ENCODE measurements at places on chromosomes 4 and X.

- DNase-seq = no peak
Observed at GRCh38 chr4:75655562-75655961, 17.6 kb downstream of the G3BP2 start.

DNA sequence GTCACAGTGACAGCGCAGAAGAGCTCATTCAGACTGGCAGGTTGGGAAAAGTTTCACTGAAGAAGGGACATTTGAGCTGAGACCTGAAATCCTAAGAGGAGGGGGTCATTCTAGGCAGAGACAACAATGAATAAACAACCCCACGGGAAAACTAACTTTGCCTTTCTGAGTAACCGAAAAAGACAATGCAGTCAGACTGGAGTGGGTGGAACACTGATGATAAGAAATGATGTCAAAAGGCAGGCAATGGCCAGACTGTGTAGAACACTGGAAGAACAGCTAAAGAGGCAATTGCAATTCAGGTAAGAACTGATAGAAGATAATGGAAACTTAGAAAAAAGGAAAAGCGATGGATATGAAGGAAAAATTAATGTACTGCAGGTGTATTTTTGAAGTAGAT, 73.8 kb downstream of the CHIC2 start:
- no peak for DNase-seq

DNA sequence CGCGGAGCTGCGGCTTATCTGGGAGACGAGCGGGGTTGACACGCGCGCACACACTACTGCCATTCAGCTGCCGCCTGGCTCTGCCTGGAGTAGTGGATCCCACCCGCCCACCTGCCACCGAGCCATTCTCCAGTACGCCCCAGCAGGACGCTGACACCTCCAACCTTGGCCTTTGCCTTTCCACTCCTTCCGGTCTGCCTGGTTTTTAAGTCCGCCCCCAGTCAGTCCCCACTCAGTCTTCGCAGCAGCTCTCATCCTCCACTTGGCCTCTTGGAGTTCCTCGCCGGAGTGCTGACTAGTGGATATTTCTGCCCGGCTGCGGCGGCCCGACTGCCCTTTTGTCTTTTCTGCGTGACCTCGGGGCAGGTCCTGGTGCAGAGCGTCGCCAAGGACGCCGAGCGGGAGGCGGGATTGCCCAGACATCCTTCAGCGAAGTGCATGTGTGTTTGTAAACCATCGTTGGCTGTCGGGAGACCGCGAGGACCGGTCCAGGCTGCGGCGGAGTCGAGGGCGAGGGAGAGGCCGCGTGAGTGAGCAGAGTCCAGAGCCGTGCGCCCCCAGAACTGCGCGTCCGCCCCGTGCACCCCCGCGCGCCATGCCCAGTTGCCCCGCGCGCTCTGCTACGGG, 1.1 kb downstream of the SLIT2 start:
- no peak for DNase-seq

DNA sequence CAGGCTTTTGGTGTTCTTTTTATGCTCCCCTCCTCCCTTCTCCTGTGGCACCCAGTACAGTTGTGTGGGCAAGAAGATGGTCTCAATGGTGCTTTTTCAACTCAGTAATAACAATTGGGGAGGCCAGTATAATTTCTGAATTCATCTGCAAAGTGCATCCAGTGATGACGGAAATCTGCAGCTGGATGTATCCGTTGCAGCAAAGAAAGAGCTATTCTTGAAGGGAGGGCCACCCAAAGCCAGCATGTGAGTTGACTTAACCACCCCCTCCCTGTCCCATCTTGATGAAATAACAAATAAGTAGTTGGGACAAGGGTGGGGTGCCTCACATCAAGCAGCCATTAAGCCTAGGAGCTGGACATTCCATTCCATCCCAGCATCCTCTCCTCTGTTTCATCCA, 30.7 kb downstream of the TSC22D3 start:
- no peak for DNase-seq

DNA sequence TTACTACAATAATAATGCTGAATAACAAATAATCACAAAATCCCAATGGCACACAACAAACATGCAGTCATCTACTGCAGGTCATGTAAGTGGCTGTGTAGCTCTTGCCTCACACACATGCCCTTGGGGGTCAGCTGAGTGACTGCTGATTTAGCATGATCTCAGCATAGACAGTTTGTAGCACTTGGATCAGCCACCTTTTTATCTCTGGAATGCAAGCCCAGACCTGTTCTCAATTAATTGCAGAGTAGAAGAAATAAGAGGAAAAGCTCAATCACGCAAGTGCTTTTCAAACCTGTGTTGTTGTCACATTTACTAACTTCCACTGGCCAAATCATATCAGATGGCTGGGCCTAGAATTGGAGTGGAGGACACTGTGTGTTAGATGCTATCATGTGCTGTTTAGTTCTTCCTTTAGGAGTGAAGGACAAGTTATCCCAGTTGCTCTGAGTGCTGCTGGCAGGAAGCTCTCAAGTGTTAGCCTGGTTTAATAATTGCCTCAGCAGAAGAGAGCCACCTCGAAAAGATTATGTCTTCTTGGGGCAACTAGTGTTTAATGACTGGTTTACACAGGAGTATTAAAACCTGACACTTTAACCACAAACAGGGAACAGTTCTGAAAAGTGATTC, 128.3 kb upstream of the EPHA5 start:
- no peak for DNase-seq

DNA sequence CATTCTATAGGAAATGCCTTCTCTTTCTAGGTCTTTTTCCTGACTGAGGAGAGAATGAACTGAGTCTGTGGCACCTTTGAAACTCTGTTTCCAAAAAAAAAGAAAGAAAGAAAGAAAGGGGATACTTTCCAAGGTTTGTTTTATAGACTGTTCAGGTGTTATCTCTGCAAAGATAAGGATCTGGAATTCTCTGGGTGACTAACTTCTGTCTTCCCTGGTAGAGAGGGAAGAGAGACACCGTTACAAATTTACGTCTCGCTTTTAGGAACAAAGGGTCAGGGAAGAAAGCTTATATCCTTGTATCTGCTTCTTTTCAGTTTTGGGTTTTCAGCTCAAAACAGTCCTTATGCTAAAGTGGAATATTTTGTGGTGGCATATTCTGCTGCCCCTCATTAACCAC, 314.1 kb downstream of the RAPGEF2 start:
- no peak for DNase-seq

GRCh38 chrX:71623714-71624113, 5.4 kb upstream of the CXCR3 start:
- DNase-seq = no peak

- DNase-seq = no peak
Observed at GRCh38 chrX:131752493-131753198, 208.8 kb downstream of the OR13H1 start.

DNA sequence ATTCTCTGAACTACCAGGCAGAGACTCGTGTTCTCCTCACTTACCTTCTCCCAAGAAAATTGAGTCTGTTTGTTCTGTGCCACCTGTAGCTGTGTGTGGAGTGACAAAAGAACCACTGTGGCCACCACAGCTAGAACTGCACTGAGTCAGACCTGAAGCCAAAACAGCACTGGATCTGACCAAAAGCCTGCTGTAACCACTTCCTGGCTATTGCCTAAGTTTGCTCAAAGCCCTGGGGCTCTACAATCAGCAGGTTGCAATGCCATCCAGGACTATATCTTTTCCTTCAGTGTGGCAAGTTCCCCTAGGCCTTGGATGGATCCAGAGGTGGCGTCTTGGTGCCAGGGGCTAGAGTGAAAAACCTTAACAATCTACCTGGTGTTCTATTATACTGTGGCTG, 449.1 kb downstream of the FAM133A start:
- DNase-seq = no peak

DNA sequence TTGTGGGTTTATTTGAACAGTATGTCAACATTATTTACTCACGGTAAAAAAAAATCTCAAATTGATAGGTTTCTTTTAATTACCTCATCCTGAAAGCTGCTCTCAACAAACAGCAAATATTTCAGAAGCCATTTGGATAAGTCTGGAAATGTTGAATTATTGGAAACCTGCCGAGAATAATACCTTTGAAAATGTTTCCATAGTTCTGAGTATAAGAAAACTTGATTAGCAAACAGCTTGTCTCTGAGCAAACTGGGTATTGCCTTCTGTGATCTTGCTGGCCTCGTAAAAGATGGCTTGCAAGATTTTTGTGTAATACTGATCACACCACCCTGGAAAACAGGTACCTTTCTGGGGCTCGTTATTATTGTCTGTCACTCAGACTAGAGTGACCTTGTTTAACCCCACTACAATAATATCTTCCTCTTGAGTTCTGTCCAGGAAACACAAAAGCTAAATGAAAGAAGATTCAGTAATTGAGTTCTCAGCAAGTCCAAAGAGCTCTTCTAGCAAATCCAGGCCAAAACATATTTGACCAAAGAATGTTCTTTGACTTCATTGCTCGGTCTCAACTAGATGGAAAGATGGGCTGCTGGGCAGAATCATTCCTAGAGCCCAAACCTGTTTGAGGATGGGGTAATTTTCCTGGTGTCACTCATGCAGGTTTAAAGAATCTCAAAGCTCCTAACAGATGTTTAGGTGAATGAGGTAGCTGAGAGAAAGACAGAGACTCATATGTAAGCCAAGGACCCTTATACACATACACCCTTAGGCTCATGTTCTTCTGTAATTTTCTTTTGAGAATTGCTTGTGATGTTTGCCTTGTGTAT, 255.6 kb upstream of the JADE1 start:
- DNase-seq = no peak

DNA sequence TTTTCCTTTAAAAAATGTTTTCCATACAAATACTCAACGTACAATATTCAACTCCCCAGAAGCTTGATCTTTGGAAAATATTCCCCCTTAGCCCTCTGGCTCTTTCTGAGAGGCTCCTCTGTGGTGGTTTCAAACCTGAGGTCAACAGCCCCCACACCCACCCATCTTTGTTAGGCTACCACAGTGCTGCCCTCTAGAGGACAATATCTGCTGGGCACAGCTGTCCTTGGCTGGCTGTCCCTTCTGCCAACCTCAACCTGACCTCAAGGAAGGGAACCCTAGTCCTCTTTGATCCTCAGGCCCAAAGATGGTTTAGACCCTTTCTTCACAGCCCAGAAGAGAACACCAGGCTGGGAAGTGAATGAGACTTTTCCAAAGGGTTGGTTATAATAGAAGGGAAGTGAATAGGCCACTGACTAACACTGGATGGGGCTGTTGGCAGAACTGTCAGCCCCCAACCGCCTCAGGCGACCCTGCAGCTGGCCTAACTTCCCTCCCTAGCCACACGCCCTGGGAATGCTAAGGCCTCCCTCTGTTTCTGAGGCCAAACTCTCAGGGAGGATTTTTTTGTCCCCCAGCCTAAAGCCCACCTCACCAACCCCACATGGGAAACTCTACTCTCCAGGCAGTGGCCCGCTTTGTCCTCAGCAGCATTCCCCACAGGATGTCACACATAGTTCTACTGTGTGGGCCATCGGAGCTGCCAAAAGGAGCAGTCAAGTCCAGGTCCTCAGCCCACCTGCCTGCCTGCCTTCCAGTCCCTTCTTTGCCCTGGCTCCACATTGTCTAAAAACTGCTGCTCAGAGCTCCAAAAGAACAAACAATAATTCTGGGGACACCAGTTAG, 34.3 kb downstream of the NYX start:
- no peak for DNase-seq

- DNase-seq = no peak
Observed at GRCh38 chrX:153456161-153456560, 10.3 kb upstream of the TREX2 start.

DNA sequence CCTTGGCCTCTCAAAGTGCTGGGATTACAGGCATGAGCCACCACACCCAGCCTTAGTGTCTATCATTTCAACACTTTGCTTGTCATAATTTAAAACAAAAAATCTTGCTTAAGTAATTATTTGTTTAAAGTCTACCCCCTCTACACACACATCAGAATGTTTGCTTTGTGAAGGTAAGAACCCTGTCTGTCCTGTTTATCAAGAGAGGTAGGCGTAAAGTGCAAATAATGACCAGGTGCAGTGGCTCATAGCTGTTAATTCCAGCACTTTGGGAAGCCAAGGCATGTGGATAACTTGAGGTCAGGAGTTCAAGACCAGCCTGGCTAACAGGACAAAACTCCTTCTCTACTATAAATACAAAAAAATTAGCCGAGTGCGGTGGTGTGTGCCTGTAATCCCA, 326.7 kb upstream of the CLNK start:
- DNase-seq = no peak

DNA sequence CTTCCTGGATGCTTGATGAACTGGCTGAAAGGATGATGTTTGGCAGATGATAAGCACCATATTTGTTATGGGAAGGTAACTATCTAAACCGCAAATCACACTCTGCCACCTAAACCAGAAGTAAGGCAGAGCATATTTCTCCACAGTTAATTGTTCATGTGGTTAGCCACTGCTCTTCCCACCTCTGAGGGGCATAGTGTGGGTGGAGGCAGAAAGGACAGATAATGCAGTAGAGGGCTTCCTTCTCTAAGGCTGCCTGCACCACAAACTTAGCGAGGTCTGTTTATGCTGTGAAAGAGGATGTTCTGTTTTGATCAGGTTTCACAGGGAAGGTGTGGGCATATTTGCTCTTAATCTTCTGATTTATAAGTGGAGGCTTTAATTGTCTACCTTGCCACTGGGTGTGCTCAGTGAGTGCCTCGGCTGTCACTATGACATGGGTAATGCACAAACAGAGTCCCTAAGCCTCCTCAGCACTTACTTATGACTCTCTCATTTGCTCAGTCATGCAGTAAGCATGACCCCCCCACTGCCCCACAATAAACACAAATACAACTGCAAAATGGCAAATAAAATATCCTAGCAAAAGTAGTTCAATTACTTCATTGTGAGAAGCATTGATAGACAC, 401.0 kb downstream of the TMA16 start:
- no peak for DNase-seq

- no peak for DNase-seq
Observed at GRCh38 chr4:40808926-40809457, 59.2 kb downstream of the NSUN7 start.

- no peak for DNase-seq
Observed at GRCh38 chr4:20983763-20984575, 283.7 kb downstream of the PACRGL start.

DNA sequence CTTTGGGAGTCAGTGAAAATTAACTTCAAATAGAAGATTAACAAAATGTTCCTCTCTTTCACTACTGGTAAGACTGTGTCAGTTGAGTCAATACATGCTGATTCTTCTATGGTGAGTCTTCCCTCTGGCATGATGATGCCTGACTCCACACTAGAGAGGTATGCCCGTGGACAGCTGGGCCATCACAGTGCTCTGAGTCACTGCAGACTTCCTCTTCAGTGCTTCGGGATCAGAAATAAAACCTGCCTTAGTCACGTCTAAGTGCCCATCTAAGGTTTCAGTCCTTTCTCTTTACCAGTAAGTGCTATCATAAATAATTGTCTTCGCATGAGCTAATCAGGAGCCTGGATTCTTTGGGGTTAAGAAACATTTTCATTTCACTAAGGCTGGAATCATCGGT, 1.6 kb upstream of the ASB5 start:
- DNase-seq = no peak

GRCh38 chrX:7552760-7553159, 290.2 kb upstream of the VCX start:
- DNase-seq = no peak

All from stimulated activated CD4-positive, alpha-beta T cell treated with anti-CD3 and anti-CD28 coated beads, Interleukin-2, amount 100 ng/mL, for 4 hours (primary cell).